ENCODE measurements at places on chromosomes 4 and X.

DNA sequence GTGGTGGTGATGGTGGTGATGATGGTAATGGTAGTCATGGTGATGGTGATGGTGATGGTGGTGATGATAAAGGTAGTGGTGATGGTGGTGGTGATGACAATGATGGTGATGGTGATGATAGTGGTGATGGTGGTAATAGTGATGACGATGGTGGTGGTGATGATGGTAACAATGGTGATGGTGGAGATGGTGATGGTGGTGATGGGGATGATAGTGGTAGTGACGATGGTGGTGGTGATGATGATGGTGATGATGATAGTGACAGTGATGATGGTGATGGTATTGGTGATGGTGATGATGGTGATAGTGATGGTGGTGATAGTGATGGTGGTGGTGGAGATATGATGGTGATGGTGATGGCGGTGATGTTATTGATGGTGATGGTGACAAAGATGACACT lies 108.4 kb upstream of the NKX1-1 start:
- DNase-seq: no peak

DNA sequence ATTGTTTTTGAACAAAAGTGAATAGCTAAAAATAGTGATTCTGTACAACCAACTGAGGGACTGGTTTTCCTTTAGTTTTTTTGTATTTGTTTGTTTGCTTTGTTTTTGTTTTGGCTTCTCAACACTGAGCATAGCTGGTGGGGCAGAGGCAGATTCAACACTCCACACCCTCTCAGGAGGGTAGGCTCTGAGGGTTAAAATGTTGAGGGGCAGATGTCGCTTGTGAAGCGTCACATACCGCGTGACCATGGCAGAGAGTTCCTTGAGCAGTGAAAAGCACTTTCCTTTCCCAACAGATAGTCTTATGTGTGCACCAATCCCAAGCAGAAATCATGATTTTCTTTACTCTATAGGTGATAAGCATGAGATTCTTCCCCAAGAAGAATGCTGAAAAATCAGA lies 155.0 kb downstream of the PALLD start:
- DNase-seq: no peak

- DNase-seq: no peak
These were observed 195.6 kb upstream of the TACR3 start for GRCh38 chr4:103915224-103915869.

- DNase-seq: no peak
These were observed 701 bp upstream of the BCOR start for GRCh38 chrX:40098264-40099054.

DNA sequence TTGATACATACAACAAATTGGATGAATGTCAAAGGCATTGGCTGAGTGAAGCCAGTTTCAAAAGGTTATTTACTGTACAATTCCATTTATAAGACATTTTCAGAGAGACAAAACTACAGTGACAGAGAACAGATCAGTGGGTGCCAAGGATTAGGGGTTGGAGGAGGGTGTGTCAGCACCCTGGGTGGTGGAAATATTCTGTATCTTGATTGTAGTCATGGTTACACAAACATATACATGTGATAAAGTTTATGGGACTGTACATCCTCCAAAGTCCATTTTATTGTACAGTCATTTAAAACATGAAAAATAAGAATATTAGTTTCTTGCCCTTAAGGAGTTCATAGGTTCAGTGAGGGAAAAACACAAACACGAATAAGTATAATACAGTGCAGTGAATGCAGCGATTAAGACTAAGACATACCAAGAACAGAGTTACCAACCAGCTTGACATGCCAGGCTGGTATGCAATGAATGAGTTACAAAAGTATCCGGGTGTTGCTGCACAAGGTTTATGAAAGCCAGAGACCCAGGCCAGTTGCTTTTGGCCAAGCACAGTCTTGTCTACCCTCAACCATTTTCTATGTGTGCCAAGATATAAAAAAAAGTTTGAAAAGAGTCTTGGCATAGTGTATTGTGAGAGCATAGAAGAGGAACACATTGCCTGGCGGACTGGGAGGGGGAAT lies 123.6 kb downstream of the MSL3 start:
- no peak for DNase-seq

DNA sequence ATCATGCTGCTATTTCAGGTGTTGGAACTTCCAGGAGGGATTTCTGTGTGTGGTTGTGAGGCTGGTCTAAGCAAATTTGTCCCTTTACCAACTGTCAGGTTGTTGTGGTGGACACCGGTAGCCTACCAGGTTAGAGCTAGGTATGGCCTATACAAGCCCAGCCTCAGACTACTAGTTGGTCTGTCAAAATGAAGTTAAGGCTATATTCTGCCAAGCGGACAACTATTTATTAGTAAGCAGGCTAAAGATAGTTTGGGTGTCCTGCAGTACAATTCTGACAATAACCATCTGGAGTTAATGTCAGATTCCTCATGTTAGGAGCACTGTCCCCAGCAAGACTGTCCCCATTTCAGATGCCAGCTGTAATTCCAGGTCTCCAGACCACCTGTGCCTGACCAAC lies 13.9 kb upstream of the ENPP6 start:
- no peak for DNase-seq

All from CMK (cell line).